Smooth muscle cell of trachea (primary cell): ENCODE measurements at places on chromosomes 6 and 20. TPM values are rescaled to one million over a fixed set of nuclear protein-coding genes. Genes with fewer than 3 reads are reported as not detected.

The SPDEF gene
- total RNA-seq, result 0.15 TPM in 1 of 2 replicates, not detected in the other

The SNAI1 gene
- 0.29 and 0.83 TPM in 2 replicates for total RNA-seq

The C6orf163 gene
- 2.2 and 2.5 TPM in 2 replicates for total RNA-seq

The ADGB gene
- not detected in 2 replicates for total RNA-seq

The SLC2A4RG gene
- 39.1 and 85.3 TPM in 2 replicates for total RNA-seq

The ABHD16B gene
- total RNA-seq, result not detected in 2 replicates

The BANF2 gene
- not detected in 2 replicates for total RNA-seq

The SRPK1 gene
- 38.7 and 56.6 TPM in 2 replicates for total RNA-seq

The ENTPD6 gene
- 68.9 and 86.0 TPM in 2 replicates for total RNA-seq

The SSTR4 gene
- not detected in 2 replicates for total RNA-seq

The SPATA25 gene
- total RNA-seq, result 1.5 and 3.5 TPM in 2 replicates

The CALHM6 gene
- total RNA-seq, result 0.33 and 0.44 TPM in 2 replicates

The STX16 gene
- 47.1 and 52.9 TPM in 2 replicates for total RNA-seq

The BMP6 gene
- total RNA-seq, result 0.87 and 1.3 TPM in 2 replicates

The VSX1 gene
- not detected in 2 replicates for total RNA-seq

The LRRN4 gene
- total RNA-seq, result under 0.01 TPM in 1 of 2 replicates, not detected in the other

The EPPIN gene
- not detected in 2 replicates for total RNA-seq

The HBS1L gene
- total RNA-seq, result 124 and 148 TPM in 2 replicates

The ZNF334 gene
- total RNA-seq, result 1.6 and 2.5 TPM in 2 replicates

The ZBTB2 gene
- total RNA-seq, result 8.9 and 14.7 TPM in 2 replicates

The C2 gene
- total RNA-seq, result 2.8 and 13.1 TPM in 2 replicates

The BHLHE23 gene
- not detected in 2 replicates for total RNA-seq

The GMEB2 gene
- total RNA-seq, result 10.6 and 14.4 TPM in 2 replicates

The GSTA1 gene
- not detected in 2 replicates for total RNA-seq

The CRIP3 gene
- 0.44 TPM in 1 of 2 replicates, not detected in the other for total RNA-seq

The C6orf132 gene
- 0.29 and 0.99 TPM in 2 replicates for total RNA-seq

The SPATS1 gene
- total RNA-seq, result not detected in 2 replicates

The PIGT gene
- total RNA-seq, result 26.5 and 56.1 TPM in 2 replicates

The SPATA2 gene
- 1.9 and 2.0 TPM in 2 replicates for total RNA-seq

The GPANK1 gene
- total RNA-seq, result 13.2 and 20.9 TPM in 2 replicates

The SPINT4 gene
- not detected in 2 replicates for total RNA-seq

The PSORS1C2 gene
- not detected in 2 replicates for total RNA-seq

The PNPLA1 gene
- not detected in 2 replicates for total RNA-seq

The POU3F2 gene
- total RNA-seq, result not detected in 2 replicates

The MYL9 gene
- total RNA-seq, result 15.1 and 28.3 TPM in 2 replicates

The HSPA1B gene
- 140 and 202 TPM in 2 replicates for total RNA-seq

The GSTA3 gene
- not detected in 2 replicates for total RNA-seq

The C6orf118 gene
- not detected in 2 replicates for total RNA-seq

The FHL5 gene
- total RNA-seq, result not detected in 2 replicates

The GLP1R gene
- not detected in 2 replicates for total RNA-seq

The MAS1 gene
- not detected in 2 replicates for total RNA-seq

The GMNN gene
- total RNA-seq, result 5.6 and 21.1 TPM in 2 replicates

The HRH3 gene
- total RNA-seq, result not detected in 2 replicates

The PBOV1 gene
- total RNA-seq, result not detected in 2 replicates

The C20orf96 gene
- 3.0 and 7.9 TPM in 2 replicates for total RNA-seq

The ADTRP gene
- total RNA-seq, result 1.0 and 2.3 TPM in 2 replicates

The FOXS1 gene
- not detected in 2 replicates for total RNA-seq

The F13A1 gene
- not detected in 2 replicates for total RNA-seq

The SFT2D1 gene
- 31.8 and 40.1 TPM in 2 replicates for total RNA-seq

The TRDN gene
- total RNA-seq, result not detected in 2 replicates

The CCN6 gene
- total RNA-seq, result not detected in 2 replicates

The BPI gene
- total RNA-seq, result under 0.01 TPM in 1 of 2 replicates, not detected in the other

The TP53TG5 gene
- total RNA-seq, result 0.50 TPM in 1 of 2 replicates, not detected in the other

The STX11 gene
- 0.50 and 0.87 TPM in 2 replicates for total RNA-seq
